NCI-H748 treated with DMSO at 0.1 percent for 48 hours (cell line): ENCODE measurements at places on chromosomes 11 and 22.

GRCh38 chr11:109043315-109043714 is 378.4 kb downstream of the DDX10 start:
- DNase-seq, result no peak

DNA sequence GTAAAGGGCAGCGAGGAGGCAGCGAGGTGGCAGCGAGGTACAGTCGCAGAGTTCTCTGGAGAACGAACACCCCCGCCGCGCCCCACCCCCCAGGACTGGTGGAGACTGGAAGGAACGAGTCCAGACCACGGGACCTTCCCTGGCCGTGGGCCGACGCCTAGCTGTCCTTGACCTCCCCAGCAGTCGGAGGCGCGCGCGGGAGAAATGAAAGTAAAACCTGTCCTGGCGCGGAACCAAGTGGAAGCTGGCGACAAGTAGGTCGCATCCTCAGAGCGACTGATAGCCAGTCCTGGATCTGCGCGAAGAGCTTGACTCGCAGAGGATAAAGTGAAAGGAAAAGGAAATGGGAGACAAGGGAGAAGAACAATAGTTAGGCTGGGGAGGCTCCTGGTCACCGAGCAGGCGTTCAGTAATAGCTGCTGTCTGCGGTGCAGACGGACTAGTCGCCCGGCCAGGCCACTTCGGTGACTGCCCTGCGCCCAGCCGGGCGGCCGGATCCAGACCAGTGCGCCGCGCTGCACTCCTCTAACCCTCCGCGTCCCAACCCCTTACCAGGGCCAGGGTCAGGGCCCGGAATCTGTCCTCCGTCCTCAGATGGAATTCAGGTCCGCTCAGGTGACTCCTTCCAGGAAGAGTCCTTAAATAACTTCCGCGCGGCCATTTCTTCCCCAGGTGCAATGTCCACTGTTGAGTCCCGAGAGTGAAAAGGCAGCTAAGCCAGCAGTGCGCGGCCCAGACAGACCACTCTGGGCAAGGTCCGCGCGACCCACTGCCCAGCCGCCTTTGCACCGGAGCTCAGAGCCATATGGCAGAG is 1.9 kb upstream of the ADM start:
- peak; percentile 33 for DNase-seq

DNA sequence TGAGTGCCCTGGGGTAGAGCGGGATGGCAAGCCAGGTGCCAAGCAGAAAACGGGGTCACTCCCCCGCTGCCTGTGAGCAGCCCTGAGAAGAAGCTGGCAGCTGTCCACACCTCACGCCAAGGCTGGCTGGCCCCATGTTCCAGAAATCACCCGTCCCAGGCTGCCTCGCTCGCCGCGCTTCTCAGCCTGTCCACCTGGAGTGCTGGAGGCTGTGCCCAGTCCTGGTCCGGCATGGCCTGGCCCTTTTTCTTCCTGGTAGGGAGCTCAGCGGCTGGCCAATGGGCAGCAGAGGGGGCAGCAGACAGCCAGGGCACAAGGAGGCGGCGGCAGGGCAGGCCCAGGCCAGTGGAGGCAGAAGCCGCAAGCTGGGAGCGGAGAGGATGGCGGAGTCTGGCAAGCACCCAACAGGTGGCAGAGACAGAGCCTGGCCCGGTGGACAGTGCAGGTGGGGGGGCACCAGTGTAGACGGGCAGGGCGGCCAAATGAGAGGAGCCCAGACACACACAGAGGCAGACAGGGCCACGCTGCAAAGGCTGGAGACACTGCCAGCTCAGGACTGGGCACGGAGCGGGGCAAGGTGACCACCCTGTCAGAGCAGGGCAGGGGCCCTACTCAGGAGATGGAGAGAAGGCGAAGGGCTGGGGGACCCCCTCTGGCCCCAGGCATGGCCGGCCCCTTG is 37.2 kb upstream of the TH start:
- DNase-seq, result no peak

- no peak for DNase-seq
These were observed 102.1 kb downstream of the MN1 start for GRCh38 chr22:27699383-27700019.

GRCh38 chr11:106842134-106842533 is 176.1 kb downstream of the GUCY1A2 start:
- DNase-seq, result no peak

DNA sequence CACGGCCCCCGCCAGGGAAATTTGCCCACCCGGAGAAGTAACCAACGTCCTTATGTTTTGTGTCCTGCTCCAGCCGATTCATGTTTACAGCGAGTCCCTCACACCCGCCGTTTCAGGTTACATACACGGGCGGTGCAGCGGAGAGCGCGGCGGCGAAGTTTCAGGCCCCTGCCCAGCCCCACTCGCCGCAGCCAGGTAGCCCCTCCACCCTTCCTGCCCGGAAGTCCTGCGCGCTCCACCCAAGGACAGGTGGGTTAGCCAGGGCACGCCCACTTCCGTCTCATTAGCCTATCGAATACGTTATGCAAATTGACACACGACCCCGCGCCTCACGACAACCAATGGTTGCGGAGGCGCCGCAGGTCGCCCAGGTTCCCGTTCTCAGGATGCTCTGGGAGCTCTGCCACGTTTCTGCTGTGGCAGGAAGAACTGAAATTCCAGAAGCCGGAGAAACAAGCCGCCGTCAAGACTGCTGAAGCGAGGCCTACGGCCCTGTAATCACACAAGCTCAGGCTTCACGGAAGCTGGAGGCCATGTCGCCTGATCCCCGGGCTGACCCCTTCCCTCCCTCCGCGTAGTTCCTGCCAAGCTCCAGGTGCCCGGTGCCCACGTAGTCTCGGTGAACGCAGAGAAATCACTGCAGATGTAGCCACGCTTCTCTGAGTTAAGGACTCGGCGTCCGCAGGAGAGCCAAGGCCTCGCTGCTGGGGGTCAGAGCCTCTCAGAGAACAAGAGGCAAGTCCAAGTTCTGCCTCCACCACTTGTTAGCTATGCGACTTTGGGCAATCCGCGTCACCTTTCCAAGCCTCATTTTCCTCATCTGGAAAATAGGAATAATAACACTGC is 22.4 kb upstream of the MYH9 start:
- peak; percentile 91 for DNase-seq

DNA sequence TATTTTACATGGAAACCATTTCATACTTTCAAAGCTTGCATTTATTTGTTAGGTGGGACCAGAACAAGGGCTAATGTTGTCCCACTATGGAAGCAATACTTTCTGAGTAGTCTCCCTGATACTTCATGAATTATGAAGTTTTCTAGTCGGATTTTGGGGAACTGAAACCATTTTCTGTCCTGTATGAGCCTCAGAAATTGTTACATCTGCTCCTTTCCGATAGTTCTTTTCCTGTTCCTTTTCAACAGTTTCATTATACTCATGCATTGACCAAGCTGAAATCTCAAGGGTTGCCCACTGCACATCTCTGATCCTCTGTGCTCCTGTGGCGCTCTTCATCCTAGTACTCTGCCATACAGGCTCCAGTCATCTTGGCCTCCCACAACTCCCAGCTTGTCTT is 31.5 kb upstream of the GLYATL1 start:
- no peak for DNase-seq

DNA sequence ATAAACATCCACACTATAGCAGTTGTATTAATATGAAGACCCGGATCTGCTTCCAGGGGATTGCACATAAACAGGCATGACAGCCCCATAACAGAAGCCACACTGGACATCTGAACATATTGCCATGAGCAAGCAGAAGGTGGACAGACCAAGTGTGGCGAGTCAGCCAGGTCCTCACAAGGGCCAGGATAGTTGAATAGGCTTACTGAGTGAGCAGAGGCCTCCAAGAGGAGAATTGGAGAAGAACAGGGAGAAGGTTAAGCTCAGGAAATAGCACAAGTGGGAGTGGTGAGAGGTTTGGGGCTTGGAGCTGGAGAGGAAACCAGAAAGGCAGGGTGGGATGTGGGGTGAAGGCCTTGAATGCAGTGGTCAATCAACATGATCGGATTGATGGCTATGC is 10.8 kb downstream of the SLC35C1 start:
- DNase-seq, result no peak

DNA sequence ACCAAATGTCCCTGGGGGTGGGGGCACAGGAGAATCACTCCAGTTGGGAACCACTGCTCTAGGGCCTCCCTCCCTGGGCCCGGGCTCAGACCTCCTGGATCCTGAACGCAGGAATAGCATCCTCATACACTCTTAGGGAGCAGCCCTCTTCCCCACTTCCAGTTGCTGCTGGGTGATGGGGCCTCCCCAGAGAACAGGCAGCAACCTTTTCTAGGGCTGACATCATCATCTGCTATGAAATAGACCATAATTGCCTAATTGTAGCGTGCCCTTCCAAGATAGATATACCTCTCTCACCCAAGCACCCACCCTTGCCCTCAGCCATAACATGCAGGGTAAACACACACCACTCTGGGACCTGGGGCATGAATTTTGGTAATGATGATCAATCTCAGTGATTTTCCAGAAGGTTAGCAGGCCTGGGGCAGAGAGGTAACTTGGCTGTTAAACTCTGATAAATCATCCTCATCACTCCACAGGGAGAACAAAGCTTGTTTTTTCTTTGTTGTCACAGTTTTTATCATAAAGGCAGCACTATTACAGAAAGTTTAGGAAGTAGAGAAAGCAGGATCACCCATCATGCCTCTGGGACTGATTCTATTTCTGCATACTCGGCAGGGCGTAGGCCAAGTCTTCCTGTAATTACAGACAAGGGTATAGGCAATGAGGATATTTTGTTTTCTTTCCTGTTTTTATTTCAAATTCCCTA is 88.3 kb upstream of the PRDM11 start:
- DNase-seq, result no peak

- no peak for DNase-seq
These were observed 12.9 kb upstream of the CDKN1C start for GRCh38 chr11:2898366-2899079.

DNA sequence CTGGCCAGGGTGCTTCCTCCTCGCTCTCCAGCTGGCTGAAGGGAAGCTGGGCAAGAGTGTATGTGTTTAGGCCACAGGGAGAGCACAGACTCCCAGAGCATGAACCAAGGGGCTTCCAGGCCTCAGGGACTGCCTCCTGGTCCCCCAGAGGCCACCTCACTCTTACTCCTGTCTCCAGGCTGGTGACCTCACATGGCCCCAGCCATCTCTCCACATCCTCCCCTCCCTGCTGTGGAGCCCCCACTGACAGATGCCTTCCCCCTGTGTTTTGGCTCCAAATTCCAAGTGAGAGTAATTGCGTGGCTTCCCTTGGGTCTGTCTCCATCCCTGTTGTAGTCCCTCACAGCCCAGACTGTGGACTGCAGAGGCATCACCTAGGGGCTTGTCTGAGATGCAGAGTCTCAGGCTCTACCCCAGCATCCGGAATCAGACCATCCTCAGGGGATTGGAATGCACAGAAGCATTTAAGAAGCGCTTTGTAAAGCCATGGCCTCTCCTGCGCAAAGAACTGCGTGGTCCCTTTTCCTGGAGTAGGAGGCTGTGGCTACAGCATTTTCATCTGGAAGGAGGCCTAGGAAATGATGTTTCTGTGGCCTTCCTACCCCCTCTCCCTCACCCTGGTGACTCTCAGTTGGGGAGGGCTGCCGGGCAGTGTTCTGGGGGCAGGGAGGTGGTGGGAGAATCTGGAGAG is 91.1 kb downstream of the ATXN10 start:
- DNase-seq, result no peak

DNA sequence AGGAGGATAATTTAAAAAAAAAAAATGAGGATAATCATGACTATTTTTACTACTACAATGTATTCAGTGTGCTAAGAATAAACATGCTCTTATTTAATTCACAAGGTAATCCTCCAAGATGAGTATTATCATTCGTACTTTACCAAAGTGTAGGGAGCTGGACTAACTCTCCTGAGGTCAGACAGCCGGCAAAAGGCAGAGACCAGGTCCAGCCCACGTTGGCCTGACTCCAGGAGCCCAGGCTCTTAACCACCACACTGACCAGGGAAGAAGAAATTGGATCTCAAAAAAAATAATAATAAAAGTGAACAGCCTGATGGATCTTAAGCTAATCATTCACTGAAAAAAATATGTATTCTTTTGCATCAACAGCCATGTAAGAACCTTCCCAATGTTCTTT is 25.2 kb downstream of the PLAAT3 start:
- no peak for DNase-seq

GRCh38 chr11:32895471-32895870 is 2.9 kb downstream of the QSER1 start:
- no peak for DNase-seq

- DNase-seq, result no peak
These were observed 24.8 kb downstream of the PAK1 start for GRCh38 chr11:77449060-77449521.

- DNase-seq, result no peak
These were observed 664.8 kb downstream of the NTM start for GRCh38 chr11:132035228-132035627.

DNA sequence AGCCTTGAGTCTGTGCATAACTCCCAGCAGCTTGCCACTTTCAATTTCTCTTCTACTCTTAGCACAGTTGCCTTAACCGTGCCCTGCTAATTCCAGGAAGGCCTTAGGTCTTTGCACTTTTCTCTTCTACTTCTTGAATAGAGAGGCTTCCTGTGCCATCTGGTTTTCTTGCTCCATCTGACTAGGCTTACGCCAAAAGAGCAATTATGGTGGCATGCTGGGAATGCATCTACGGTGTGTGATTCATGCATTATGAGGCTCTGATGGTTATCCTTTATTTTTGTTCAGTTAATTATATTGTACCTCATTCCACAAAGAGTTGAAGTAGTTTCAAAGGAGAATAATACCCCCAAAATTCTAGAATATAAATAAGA is 29.4 kb downstream of the SIK2 start:
- no peak for DNase-seq

DNA sequence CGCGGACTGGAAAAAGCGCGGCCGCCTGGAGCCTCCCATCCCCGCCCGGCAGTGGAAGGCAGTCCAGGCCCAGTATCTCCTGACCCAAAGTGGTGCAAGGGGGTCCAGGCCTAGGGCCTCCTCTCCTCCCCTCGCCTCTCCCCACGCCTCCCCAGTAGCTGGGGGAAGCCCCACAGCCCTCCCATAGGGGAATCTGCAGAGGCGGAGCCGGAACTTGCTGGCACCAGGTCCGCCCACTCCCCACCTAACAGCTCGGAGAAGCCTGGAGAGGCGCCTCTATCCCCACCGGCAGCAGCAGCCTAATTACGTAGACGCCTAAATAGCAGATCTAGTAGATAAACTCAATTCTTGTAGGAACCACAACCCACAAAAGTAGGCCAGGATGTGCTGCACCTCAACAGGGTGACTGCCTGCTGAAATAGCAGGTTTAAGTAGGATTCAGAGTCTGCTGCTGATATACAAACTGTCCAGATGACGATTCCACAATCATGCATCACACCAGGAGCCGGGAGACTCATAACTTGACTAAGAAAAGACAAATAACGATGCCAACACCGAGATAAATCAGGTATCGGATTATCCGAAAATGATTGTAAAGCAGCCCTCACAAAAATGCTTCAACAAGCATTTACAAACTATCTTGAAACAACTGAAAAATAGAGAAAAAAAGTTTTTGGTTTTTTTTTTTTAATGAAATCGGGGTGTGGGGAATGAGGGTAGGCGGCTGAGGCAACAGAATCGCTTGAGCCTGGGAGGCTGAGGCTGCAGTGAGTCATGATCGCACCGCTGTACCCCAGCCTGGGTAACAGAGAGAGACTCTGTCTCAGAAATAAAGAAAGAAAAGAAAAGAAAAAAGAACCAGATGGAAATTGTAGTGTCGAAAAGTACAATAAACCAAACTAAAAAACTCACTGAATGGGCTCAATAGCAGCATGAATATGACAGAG is 11.4 kb upstream of the BRD1 start:
- no peak for DNase-seq

GRCh38 chr22:35630387-35630793 is 13.3 kb upstream of the MB start:
- no peak for DNase-seq
